NCI-H1436 treated with DMSO at 0.1 percent for 48 hours (cell line): ENCODE measurements at places on chromosomes 13 and 19.

- DNase-seq, result no peak
These were observed 3.7 kb upstream of the TYROBP start for GRCh38 chr19:35911790-35912189.

- no peak for DNase-seq
These were observed 279.6 kb downstream of the KLF5 start for GRCh38 chr13:73338389-73338788.

- no peak for DNase-seq
These were observed 70.0 kb downstream of the FOXO1 start for GRCh38 chr13:40596484-40596883.

DNA sequence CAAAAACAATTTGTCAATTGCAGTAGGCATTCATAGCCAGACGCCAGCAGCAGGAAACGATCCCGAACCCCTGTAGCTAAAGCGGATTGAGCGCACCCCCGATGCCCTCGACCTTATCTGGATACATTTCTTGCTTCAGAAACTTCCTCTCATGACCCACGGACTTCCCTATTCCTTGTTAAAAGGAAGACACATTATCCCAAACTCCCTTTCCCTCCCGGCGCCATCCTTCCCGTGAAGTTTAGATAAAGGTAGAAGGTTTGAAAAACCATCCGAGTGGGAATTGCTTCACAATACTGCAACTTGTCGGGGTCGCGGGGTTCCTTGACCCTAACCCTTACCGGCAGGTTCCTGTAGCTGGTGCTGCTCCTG lies 977 bp downstream of the PCDH20 start:
- DNase-seq, result no peak

- peak; percentile 82 for DNase-seq
These were observed at the start of gene REXO1 for GRCh38 chr19:1848399-1849131. Gene REXO1 (minus strand): TSS chr19:1848483. CDS start chr19:1848358, 125 bp downstream.

DNA sequence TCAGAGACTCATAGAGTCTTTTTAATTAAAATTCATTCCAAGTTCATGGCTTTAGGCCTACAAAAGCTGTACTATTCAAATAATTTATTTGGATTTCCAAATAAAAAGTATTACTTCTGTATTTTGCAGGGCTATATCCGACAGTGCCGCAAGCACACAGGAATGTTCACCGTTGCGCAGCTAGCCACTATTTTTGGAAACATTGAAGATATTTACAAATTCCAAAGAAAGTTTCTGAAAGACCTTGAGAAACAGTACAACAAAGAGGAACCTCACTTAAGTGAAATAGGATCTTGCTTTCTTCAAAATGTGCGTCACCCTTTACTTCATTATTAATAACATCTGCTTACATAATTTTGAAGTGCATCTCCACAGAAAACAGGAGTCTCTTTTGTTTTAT lies 20.5 kb upstream of the C1QTNF9 start:
- no peak for DNase-seq

DNA sequence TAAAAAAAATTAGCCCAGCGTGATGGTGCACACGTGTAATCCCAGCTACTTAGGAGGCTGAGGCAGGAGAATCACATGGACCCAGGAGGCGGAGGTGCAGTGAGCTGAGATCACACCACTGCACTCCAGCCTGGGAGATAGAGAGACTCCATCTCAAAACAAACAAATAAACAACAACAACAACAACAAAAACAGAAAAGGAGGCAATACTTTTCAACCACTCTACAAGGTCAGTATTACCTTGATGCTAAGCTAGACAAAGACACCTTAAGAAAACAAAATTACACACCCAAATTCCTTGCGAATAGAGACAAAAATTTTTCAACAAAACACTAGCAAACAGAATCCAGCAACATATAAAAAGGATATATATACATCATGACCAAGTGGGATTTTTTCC lies 39.7 kb downstream of the PEPD start:
- no peak for DNase-seq

- no peak for DNase-seq
These were observed 117.7 kb upstream of the ZNF507 start for GRCh38 chr19:32227561-32228165.

GRCh38 chr13:50228527-50228926 lies 213.3 kb downstream of the KCNRG start:
- DNase-seq, result no peak
